ENCODE measurements at places on chromosomes 6 and 20.

GRCh38 chr6:30717129-30717844 lies at the start of gene MDC1:
MDC1 (minus strand) TSS chr6:30717281; CDS start chr6:30715175, 2,106 bp downstream.
- peak; percentile 90 for DNase-seq

- no peak for DNase-seq
These were observed 46.8 kb downstream of the LY86 start for GRCh38 chr6:6635291-6635690.

DNA sequence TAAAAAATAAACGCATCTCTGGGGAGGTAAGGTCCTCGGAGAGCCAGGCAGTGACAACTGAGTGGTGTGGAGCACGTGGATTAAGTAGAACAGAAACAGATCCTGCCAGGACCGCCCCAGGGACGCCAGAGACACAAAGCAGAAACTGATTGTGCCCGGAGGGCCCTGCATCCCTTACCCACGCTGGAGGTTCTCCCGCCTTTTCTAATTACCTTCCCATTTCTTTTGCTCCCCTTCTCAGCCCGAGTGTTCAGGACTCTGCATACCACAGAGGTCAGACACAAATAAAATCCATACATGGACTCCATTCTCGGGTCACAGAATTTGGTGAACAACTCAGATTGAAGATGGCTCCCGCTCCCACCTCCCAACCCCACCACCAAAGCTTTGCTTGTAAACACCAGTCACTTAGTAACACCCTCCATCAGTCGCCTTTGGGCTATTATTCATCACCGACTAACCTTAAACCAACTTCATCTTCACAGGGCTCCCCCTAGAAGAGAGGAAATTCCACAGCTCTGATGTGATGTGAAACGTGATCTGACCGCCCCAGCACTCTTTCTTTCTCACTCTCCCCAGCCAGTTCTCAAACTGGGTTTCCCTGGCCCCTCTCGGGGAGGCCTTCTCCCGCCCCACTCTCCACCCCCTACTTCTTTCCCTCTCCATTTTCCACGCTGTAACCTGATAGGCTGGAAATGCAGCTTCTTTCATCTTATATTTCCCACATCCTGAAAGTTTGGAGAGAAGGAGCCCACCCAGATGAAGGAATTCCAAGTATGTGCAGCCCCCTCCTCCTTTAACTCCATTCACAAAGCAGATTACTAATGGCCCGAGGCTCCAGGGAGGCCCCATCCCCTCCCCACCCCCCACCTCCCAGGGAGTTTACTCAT lies 32.5 kb upstream of the PIM1 start:
- DNase-seq = no peak

DNA sequence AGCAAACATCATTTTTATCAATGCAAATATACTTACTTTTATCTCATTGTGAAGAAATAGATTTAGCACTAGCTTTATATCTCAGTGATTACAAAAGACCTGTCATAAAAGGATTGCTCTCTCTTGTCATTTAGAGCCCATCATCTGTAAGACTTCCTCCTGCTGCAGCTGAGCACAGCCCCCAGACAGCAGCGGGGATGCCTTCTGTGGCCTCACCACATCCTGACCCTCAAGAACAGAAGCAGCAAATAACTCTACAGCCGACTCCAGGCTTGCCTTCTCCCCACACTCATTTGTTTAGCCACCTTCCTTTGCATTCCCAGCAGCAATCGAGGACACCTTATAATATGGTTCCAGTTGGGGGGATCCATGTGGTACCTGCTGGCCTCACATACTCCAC lies 127.0 kb upstream of the EDN1 start:
- no peak for DNase-seq

DNA sequence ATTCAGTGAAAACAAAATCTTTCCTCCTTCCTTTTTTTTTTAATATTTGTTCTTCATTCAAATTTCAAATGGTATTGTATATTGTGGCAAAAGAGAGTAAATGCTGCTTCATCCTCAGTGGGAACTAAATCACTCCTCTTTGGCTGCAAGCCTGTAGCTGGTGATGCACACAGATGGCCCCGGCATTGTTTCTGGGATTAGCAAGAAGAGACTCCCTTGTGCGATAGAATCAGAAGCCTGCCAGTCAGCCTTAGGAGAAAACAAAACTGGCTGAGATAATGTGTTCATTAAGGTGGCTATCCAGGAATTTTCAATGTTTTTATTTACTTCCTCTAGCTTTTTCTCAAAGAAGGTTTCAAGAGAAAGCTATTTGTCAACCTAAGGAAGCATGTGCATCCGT lies 20.7 kb upstream of the ELOVL2 start:
- no peak for DNase-seq

- DNase-seq = no peak
These were observed 190.2 kb downstream of the TSHZ2 start for GRCh38 chr20:53162251-53162835.

DNA sequence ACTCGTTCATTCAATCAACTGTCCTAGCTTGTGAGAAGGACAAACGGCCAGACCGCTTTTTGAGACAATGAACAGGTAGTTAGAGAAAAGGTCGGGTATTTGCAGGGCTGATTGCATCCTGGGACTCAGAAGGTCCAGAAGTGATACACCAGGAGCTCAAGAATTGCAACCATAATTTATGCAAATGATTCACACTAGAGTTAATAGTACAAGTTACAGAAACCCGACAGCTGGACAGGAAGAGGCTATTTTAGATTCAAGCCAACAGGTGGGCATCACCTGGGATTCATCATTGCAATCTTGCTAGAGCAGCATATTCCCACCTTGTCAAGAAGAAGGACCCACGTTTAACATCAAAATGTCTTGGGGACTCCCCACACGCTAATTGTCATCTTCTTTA lies 83.5 kb downstream of the TNFAIP3 start:
- no peak for DNase-seq

GRCh38 chr6:85092226-85092625 lies 327.8 kb upstream of the TBX18 start:
- DNase-seq = no peak

DNA sequence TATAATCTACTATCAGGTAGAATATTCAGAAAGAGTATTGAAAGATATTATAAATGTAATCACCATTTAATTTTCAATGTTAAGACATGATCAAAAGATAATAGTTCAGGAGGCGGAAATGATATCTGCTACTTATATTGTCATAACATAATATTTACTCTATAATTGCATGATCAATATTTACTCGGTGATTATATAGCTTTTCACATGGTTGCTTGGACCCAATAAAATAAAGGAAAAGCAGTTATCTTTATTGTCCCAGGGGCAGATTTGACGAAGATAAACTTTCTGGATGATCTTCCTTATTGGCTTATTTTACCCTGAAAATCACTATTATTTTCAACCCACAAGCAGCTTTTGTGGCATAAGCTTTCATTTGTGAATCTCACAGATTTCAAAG lies 350.4 kb downstream of the HACE1 start:
- no peak for DNase-seq

DNA sequence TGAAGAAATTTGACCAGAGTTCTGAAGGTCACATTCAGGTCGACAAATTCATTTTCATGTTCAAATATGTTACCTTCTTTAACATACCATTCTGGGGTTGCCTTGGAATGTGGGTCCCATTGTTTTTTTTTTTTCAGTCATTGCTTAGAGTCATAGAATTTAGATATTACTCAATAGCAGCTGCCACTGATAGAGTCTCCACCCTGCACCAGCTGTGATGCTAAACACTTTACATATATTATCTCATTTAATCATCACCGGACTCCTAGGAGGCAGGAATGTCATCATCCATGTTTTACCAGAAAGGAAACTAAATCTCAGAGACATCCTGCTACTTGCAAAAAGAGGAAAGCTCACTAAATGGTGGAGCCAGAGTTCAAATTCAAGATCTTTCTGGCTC lies 204.7 kb downstream of the ESR1 start:
- DNase-seq = no peak

GRCh38 chr6:127458222-127458621 lies 967 bp downstream of the KIAA0408 start:
- DNase-seq = no peak

DNA sequence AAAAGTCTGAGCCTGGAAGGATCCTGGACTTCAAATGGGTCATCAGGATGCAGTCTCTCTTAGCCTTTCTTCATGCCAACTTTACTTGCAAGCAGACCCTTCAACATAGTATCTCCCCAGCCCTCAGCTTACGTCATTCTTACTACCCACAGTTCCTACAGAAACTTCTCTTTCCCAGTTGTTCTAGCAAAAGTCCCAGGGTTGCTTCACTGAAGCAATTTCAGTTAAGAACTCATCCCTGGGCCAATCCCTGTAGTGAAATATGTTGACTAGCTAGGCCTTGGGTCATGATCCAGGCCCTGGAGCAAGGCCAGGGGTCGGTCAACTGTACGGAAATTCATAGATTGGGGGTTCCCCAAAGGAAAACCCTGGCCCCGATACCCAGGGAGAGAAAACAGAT lies 8.6 kb upstream of the FAM83D start:
- no peak for DNase-seq

- DNase-seq = no peak
These were observed 103.9 kb downstream of the ESR1 start for GRCh38 chr6:151911401-151911800.

- DNase-seq = no peak
These were observed 6.3 kb downstream of the GABRR2 start for GRCh38 chr6:89308525-89309395.

DNA sequence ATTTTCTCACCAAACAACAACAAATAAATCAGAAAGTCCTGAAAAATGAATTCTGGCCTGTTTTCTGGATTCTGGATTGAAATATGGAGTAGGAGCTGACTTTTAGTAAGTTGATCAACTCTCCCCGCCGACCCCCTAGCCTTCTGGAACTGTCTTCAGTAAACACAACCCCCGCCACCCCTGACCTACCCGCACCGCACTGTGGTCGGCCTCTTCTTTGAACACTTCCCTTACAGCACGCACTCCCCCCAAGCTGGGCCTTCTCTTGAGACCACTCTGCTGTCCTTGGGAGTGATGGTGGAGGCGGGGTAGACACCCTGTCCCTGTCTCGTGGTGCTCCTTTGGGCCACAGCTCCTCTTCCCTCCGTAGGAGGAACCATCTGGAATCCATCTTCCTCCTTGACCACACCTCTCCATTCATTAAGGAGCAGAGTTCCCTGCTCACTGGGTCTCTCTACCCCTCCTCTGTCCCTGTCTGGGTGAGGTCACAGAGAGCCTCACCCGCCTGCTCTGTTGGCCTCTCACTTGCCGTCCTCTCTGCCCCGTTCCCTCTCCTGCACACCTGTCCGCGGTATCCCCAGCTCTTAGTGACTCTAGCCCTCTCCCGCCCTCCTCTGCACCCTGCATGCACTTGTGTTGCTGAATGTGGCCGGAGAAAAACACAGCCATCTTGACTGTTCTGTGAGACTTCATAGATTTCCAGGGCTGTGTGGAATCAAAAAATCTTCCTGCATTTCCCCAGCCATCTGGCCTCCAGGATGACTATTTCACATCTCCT lies 19.1 kb downstream of the SYNJ2 start:
- no peak for DNase-seq

GRCh38 chr6:324116-324728 lies 31.9 kb downstream of the DUSP22 start:
- no peak for DNase-seq

DNA sequence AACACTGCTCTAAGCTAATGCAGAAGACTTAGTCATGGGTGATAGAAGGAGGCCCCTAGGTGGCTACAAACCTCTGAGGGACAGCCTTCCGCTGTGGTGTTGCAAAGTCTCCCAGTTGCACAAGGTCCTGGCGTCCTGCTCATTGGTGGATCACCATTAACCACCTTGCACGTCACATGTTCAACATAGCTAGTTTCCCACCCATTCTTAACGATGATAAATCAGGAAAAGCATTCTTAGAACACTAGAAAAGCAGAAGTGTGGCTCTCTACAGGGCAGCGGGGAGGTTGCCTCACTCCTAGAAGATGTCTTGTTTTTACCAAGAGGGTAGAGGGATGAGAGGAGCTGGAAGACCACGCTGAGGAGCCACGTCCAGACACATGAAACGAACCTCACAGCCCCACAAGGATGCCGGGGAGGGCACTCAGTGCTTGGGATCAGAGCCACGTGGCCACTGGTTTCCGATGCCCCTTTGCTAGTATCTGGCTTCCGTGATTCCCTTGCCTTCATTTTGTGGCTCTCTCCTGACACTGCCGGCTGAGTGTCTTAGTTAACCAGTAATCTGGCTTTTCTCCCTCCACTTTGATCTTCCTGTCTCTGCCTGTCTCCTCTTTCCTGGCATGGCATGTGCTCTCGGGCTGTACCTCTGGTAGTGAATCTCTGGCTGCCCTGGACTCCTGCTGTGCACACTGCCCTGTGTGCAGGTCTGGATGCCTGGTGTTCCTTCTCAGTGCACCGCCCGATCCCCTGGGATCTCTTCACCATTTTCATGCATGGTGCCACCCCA lies 91.4 kb upstream of the NEDD9 start:
- DNase-seq = no peak

DNA sequence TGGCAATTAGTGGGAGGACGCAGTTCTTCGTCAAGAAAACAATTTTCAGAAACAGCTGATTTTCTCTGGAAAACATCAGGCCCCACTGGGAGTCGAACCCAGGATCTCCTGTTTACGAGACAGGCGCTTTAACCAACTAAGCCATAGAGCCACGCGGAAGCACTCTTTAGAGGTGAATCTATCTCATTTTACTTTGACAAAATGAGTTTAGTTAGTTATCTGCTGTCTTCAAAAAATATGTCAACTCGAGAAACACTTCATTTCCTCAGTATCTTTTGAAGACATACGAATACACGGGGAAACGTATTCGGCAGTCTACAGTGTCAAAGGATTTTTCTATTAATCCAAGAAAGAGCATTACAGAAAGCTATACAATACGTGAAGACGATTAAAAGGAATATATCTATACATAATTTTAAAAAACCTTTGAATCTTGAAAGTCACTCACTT lies 26.7 kb downstream of the GPX6 start:
- DNase-seq = no peak

DNA sequence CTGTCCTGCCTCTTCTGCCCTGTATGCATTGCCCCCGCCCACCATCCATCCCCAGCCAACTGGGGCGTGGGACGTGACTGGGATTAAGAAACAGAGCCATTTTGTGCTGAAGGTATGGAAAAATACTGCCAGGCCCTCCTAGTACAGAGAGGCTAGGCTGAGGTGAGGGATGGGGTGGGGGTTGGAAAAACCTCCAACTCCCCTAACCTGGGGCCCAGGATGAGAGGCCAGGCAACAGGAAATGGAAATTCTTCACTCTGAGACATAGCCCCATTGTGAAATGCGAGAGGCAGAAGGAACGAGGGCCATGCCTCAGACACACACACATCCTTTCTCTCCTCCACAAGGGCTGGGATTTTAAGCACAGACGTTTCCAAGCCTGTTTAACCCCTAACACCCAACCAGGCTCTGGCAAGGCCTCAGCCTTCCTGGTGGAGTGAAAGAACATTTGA lies 19.9 kb downstream of the KCNK5 start:
- no peak for DNase-seq

DNA sequence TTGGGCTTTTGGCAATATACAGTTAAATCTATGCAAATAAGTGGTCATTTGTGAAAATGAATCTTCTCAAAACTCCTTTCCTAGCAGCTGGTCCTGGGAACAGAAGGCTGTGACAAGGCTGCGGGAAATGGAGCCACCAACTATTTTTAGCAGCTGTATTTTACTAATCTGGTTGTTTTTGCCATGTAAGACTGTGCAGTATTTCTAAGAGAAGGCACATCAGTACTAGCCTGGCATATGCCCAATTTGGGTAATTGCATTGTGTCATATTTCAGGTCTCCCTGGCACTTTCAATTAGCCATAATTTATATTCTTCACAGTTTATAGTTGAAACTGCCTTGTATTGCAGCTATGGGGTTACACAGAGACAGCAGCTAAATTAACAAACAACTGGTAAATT lies 109.6 kb downstream of the MANEA start:
- no peak for DNase-seq

GRCh38 chr6:38174806-38175495 lies 355.4 kb downstream of the ZFAND3 start:
- DNase-seq = no peak

Data from stimulated activated CD4-positive, alpha-beta T cell treated with anti-CD3 and anti-CD28 coated beads, Interleukin-1b, Interleukin-23, amount 100 ng/mL, for 1 hour (primary cell).